Muscle of back (tissue), 13 donors: ENCODE measurements at places on chromosomes 7 and 10. TPM values are rescaled to one million over a fixed set of nuclear protein-coding genes. Genes with fewer than 3 reads are reported as not detected.

DNA sequence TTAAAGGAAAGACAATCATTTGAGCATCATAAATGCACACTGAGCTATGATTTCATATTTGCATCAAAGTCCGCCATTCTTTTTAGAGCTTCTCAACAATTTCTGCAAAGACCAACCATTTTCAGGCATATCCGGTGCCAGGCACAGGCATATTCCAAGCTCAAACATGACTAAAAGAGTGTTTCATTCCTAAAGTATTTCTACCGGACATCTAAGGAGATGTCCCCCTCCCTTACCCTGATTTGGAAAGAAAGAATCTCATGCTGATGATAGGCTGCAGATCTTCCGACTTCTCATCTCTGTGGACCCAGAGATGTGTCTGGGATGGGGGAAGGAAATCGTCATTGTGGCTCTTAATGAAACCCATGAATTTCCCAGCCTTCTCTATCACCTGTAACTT, 600.5 kb upstream of the MGMT start:
- no peak for DNase-seq

DNA sequence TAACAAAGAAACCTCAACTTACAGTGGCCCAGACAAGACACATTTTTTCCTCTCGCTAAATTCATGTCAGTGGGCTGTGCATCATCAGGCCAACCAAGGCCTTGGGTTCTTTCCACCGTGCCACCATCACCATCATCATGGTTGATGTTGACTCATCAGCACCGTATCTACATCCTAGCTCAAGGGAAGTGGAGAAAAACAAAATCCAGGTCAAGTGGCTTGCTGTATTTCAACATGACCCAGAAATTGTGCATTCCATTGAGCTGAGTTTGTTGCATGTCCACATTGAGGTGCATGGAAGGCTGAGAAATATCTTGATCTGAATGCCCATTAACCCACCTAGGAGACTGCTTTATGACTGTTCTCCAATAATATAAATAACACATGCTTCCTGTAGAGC, 312.4 kb upstream of the CDC14C start:
- DNase-seq: no peak

DNA sequence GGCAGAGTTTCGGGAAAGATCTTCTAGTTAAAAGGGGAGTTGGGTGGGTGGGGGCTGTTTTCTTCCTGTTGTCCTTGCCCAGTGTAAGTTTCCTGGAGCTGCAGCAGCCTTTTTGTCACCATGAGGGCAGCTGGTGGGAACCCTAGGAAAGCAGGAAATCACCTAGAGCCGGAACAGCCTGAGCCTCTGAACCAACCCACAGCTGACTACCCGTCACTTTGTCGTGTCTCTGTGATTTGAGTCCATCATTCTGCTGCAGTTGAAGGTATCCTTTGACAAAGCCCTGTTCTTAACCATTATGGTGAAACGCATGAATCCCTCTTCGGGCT, 1.2 kb upstream of the C10orf143 start:
- no peak for DNase-seq

The CAPZA2 gene
- polyA plus RNA-seq: 147 TPM

- DNase-seq: no peak
These were observed 40.7 kb upstream of the TNS3 start for GRCh38 chr7:47622586-47622945.

DNA sequence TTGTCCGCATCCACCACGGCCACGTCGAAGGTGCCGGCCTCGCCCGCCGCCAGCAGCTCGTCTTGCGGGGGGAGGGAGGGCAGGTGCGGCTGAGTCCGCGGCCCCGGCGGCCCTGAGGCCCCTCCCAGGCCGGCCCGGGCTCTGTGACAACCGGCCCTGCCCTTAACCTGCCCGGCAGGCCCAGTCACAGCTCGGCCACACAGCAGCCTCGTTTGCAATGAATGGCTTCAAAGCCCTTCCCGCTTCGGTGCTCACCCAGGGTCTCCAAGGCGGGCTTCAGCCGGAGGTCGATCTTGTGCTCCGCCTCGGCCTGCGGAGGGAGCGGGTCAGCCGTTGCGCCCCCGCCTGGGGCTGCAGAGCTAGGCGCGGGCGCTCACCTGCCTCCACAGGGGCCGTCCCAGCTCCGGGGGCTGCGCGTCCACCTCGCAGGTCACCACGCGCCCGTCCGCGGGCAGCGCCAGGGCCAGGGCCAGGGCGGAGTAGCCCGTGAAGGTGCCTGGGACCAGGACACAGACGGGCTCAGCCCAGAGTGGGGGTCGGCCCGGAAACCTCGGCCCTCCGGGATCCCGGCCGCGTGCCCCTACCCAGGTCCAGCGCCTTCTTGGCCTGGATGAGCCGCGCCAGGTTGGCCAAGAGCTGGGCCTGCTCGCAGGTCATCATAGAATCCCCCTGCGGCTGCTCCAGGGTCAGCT, 928 bp downstream of the COMTD1 start:
- no peak for DNase-seq

DNA sequence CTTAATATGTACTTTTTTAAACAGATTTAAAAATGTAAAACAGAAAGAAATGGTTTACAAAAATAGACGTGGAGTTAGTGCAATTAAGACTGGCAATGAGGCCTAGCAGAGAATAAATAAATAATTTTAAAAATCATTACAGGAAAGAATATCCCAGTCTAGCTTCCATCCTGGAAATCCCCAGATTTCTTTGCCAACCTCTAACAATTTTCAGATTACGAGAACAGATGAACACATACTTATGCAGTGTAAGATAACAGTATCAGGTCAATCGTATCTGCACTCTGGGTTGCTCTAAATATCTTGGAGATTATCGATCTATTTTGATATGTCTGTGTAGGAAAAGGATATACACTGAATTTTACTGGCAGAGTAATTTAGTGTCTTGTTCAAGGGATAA, 210.5 kb downstream of the SEMA3A start:
- DNase-seq: no peak

GRCh38 chr7:47366211-47366610, 215.7 kb downstream of the TNS3 start:
- DNase-seq: no peak

GRCh38 chr10:49419005-49419404, 23.1 kb upstream of the DRGX start:
- no peak for DNase-seq

DNA sequence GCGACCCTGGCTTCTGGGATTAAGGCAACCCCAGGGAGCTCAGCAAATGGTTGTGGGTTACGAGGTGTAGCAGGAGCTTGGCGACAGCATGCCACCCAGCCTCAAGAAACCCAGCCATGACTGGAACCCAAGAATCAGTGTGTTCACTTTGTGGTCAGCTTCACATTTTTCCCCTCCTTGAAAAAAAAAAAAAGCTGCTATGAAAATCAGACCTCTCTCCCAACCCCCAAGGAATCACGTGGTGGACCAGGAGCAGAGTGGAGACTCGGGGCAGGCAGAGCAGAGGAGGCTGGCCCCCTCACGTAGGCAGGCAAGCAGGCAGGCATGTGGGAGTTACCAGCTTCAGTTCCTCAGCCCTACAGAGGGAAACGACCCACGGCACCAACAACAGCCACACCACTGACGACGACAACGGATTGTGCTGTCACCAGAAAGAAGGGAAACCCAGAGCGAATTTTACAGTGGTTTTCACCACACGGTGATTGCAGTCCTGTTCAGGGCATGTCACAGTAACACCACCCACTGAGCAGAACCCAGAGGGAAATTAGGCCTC, 203.4 kb downstream of the SLC25A13 start:
- DNase-seq: no peak

- DNase-seq: no peak
These were observed 33.7 kb upstream of the PLXNA4 start for GRCh38 chr7:132609906-132610520.

The ATOH7 gene
- not detected for polyA plus RNA-seq

DNA sequence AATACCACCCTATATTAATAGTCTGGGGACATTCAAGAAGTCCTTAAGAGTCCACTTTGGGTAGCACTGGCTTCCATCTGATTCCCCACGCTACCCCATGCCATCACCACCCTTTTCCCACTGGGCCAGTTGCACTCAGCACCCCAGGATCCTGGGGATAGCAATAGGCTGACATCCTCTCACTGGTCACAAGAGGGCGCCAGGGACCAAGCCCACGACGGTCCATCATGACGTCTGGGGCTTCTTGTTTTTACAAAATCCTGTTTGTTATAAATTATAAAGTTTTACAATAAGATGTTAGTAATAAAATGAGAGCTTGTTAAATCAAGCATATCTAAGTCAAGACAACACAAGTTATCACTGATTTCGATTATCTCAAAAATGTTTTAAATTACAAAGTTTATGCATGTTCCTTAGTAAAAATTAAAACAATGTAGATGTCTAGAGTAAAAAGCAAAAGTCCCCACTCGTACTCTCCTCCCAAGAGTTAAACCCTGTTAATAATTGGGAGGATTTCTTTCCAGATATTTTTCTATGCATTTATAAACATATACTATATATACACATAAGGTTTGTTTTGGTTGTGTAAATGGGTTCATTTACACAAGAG, 15.4 kb downstream of the GPNMB start:
- DNase-seq: peak; percentile 54

DNA sequence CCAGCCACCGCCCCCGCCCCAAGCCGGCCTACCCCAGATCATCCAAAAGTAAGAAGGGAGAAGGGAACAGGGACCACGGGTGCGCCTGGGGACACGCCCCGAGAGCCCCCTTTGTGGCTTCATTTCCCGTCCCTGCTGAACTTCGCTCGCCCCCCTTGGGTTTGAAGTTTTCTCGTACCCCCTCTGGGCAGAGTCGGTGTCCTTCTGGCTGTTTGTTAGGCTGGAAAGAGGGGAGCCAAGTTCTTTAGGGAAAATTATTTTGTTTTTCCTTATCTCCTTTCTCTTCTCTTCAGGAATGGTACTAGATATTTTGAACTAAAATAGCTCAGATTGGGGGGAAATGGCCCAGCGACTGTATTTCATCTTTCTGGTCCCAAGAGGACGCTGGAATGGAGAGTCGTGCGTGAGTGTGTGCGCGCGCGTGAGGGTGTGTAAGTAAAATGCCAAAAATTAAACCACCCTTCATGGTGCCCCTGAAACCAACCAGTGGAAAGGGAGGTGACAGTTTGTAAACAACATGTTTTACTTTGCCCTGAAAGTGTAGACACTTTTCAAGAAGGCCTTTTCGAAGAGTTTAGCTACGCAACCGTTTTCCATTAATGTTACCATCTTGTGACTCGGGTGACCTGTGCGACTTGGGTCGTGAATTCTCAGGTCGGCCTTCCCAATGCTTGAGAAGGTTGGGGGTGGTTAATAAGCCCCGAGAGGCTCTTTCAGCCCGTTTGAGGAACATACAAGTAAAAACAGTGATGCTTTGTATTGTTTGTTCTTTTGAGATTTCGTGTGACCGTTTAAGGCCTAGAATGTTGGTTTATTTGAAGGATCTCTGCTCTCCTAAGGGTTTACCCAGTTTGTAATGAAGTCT, 694 bp downstream of the RBM20 start:
- no peak for DNase-seq

DNA sequence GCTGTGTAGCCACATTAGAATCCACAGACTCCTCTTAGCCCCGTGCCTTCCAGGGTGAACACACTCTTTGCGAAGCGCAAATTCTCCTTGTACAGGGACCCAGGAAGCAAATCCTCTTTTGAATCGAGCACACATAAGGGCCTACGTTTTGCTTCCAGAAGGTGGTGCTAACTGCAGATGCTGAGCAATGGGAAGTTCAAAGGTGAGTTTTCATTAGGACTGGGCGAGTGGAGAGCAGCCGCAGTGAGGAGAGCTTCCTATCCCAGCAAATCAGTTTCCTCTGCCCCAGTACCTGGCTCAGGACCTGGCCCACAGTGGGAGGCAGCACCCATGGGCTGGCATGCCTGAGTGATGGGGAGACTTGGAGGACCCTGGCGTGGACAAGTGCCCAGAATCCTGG, 23.5 kb upstream of the GPR26 start:
- no peak for DNase-seq

- DNase-seq: no peak
These were observed 278.8 kb downstream of the CAMK1D start for GRCh38 chr10:12628153-12628552.

- DNase-seq: peak; percentile 95
These were observed at the start of gene MDFIC for GRCh38 chr7:114922026-114922651. Gene MDFIC, plus strand, starts transcription at chr7:114922094. Its CDS starts 940 bp downstream, at chr7:114923034.

DNA sequence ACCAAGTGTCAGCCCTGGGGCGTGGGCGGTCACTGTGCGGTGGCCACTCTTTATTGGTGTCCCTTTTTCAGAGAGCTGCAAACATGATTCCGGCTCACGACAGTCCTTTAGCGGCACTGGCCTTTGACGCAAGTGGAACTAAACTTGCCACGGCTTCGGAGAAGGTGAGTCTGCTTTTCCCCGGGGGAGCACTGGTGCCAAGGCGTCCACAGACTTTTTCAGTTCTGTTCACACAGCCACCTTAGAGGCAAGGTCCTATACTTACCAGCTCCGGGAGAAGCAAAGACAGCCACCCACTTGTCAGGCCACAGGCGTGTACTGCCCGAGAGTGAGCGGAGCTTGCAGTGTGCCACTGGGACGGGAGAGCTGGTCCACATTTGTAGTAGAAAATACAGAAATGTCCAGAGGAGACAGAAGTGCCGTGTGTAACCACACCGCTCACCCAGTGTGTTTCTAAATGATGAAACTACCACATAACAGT, 27.9 kb downstream of the WIPI2 start:
- no peak for DNase-seq

DNA sequence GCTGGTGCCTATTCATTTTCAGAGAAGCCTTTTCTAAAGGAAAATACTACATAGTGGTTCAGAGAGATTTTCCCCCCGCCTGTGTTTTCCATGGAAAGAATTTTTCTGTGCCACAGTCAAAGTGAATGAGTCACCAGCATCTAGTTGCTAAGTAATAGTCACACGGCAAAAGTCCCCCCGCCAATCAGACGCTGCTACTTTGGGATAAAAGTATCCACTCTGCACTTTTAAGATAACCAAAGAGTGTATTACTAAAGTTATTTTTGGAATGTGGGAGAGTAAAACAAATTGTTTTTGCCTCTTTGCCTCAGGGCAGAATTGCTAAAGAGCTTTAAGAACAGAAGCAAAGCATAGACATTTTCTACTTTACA, 23.5 kb downstream of the ABLIM1 start:
- DNase-seq: peak; percentile 80

The RAPGEF5 gene
- polyA plus RNA-seq: 18.4 TPM

DNA sequence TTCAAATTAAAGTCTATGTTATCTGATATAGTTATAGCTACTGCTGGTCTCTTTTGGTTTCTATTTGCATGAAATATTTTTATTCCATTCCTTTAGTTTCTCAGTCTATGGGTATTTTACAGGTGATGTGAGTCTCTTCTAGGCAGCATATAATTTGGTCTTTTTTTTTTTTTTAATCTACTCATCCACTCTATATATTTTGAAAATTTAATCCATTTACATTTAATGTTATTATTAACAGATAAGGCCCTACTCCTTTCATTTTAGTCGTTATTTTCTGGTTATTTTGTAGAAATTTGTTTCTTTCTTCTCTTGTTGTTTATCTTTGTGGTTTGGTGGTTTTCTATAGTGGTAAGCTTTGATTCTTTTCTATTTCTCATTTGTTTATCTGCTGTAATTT, 58.8 kb downstream of the MALRD1 start:
- no peak for DNase-seq

The LIPN gene
- not detected for polyA plus RNA-seq

The FOXP2 gene
- 8.3 TPM for polyA plus RNA-seq
